Astrocyte of the hippocampus (primary cell): ENCODE measurements at places on chromosomes 3 and 15.

DNA sequence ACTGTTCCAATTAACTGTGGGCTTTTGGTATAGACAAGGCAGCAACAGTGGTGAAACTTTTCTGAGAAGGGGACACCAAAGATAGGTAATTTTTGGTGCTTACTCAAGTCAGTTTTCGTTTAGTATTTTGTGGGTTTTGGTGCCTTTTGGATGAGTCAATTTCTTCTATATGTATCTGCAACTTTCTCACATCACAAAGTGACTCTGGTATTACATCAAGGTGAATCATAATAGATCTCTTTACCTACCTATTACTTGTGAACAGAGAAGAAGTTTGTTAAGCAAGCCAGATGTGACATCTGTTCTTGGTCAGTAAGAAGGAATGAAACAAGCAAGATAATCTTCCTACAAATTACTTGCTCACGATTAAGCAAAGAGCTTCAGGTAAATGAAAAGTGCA lies 732.4 kb upstream of the DPPA4 start:
- DNase-seq: peak; percentile 3

DNA sequence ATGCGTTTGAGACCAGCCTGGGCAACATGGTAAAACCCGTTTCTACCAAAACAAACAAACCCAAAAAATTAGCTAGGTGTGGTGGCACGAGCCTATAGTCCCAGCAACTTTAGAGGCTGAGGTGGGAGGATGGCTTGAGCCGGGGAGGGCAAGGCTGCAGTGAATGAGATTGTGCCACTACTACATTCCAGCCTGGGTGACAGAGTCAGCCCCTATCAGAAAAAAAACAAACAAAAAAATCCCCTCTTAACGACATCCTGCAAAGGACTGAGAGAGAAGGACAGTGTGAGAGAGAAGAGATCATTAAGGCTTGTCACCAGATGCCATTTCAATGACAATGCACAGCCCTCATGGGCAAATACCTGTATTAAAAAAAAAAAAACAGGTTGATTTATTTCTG lies 266.7 kb upstream of the ATP10A start:
- no peak for DNase-seq

DNA sequence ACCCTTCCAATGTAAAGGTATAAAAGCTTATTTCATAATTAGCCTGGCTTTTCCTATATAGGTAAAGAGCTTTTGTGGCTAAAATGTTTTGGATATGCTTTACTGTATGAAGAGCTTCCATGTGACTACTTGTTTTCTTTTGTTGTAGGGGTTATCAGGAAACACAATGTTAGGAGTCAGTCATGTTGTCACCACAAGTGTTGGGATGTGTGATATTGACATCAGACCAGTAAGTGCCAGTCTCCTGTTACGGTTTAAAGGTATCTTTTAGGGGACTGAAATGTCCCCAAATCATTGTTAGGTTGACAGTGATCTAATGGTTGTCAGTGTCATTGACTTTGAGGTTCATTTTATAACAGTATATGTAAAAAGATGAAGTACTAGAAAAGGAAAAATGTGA lies 18.3 kb downstream of the ACTL6A start:
- DNase-seq: no peak

GRCh38 chr3:154552338-154552737 lies 122.3 kb upstream of the GPR149 start:
- DNase-seq: no peak

DNA sequence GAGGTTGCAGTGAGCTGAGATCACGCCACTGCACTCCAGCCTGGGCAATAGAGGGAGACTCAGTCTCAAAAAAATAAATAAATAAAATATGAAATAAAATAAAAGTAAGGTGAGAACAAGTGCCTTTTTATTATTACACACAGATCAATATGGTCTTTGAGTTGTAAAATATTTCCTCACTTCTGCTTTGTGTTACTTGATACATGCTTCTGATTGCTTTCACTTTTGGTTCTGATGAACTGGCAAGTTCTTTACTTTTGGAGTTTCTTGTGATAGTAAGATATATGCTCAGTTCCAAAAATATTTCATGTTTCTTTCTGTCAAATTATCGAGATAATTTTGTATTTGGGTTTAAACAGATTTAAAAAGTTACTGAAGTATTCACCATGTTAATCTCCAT lies 16.6 kb upstream of the GYG1 start:
- DNase-seq: no peak

- DNase-seq: no peak
These were observed 60.4 kb downstream of the TFG start for GRCh38 chr3:100769693-100770092.

DNA sequence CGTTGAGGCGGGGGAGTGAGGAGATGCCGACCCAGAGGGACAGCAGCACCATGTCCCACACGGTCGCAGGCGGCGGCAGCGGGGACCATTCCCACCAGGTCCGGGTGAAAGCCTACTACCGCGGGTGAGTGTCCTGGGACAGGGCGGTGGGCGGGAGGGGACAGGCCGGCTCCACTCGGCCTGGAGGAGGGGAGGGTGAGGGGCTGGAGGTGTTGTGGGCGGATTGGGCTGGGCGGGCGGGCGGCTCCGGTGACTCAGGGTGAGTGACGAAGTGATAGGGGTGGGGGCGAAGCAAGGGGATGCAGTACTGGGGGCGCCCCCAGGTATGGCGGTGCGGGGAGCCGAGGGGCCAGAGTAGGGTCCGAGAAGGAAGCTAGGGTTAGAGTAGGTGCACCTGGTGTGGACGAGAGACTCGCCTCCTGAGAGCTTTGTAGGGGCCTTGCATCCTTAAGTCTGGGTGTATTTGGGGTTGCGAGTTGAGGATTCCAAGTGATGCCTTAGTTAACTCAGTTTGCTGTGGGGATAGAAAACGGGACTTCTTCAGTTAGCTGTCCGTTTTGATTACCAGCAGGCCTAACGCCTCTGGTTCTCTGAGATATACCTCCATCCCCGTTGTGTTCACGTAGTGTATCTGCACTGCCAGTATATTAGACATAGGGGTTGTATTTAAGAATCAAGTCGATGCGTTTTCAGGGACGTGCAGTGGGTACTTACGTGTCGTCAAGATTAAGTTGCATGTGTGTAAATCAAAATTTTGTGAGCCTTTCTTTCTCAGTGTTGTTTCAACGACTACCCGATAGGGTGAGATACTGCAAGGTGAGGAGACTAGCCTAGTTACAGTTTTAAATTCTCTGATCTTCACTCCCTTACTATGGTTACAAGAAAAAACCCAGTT lies 670 bp downstream of the PRKCI start:
- peak; percentile 72 for DNase-seq

- DNase-seq: peak; percentile 67
These were observed 768 bp downstream of the UBXN7 start for GRCh38 chr3:196431181-196432136.

GRCh38 chr15:58694641-58695398 lies 54.7 kb downstream of the ADAM10 start:
- peak; percentile 46 for DNase-seq

DNA sequence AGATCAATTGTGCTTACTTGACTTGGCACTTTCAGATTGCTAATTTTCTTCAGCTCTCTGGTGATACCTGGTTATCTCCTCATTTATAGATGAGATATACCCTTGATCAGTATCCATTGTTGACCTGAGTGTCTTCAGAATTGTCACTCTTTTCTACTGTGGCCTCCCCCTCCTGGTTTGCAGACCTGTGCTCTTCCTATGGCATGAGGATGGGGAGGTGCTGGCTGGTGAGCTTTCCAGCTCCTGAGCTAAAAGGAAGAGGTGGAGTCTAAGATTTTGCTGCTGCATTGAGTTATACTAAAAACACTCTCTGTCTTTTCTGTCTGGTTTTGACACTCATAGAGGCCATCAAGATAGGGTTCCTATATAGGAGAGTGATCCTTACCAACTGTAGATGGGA lies 23.7 kb downstream of the UBE2Q2 start:
- DNase-seq: no peak
